Posterior vena cava (tissue), 2 donors: ENCODE measurements at places on chromosomes 3 and 15.

DNA sequence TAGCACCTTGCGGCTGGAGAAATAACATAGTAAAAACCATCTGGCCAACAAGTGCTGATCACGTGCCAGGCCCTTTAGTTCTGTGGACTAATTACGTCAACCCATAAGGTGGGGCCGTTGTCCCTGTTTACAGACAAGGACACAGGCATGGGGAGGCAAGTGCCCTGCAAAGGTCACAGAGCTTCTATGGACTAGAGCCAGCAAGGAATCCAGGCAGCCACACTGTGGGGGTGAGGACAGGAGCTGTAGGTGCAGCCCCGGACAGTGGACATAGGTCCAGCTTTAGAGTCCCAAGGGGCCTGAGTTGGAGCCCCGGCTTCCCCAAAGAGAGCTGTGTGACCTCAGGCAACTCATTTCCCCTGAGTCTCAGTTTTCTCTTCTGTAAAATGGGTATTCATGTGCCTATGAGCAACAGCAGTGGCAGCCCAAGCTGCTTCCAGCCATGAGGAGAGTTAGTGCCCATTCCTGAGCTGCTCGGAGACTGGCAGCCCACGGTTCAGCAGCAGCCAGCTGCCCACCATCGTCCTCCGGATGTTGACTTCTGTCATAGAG is 13.9 kb downstream of the CHST13 start:
- DNase-seq = peak; percentile 57

- no peak for DNase-seq
Measured at GRCh38 chr3:41330465-41330864, 131.2 kb downstream of the CTNNB1 start.

- DNase-seq = no peak
Measured at GRCh38 chr15:82810890-82811426, 1.5 kb downstream of the WHAMM start.

- DNase-seq = no peak
Measured at GRCh38 chr3:143158014-143158988, 38.7 kb downstream of the CHST2 start.

- no peak for DNase-seq
Measured at GRCh38 chr3:143249014-143249413, 129.4 kb downstream of the CHST2 start.

DNA sequence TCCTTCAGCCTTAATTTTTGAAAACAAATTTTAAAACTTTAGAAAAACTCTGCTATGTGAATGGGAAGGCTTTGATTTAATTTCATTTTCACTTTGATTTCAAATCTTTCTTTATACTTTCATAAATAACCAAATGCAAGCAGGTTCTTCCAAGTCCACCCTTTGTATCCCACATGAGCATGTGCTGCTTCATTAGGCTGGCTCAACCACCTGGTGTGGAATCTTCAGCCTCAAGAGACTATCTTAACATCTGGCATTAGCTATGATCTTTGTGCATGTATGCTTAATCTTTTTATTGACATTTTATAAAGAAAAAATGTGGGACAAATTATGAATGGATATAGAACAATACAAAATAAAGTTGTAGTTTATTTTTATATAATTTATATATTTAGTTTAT is 81.8 kb upstream of the MLF1 start:
- DNase-seq = no peak

GRCh38 chr3:156483961-156484787 is 70.7 kb downstream of the SSR3 start:
- DNase-seq = no peak

GRCh38 chr3:118890206-118890605 is 144.4 kb downstream of the IGSF11 start:
- no peak for DNase-seq

DNA sequence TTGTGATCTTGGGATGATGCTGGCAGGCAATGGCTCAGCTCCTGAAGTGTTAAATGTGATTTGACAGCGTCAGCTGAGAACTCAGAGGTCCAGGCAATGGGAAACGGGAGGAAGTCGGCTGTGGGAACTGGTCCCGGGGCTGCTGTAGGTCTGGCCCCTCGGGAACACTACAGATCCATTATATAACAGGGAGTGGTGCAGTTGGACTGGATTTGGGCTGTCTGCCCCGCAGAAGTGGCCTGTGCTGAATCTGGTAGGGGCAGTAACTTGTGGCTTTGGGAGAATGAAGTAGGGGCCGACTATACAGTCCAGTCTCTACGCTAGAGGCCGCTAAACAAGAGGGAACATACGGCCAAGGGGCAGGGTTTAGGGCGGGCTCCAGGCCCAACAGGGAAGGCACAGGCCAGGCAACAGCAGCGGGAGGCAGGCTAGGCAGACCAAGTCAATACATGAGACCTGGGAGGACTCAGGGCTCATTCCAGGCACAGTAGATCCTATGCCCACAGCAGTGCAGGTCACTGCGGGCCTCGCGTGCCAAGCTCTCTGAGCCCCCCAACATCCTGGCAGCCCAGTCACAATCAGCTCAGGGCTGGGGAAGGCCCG is 20.3 kb upstream of the IL16 start:
- DNase-seq = peak; percentile 88

DNA sequence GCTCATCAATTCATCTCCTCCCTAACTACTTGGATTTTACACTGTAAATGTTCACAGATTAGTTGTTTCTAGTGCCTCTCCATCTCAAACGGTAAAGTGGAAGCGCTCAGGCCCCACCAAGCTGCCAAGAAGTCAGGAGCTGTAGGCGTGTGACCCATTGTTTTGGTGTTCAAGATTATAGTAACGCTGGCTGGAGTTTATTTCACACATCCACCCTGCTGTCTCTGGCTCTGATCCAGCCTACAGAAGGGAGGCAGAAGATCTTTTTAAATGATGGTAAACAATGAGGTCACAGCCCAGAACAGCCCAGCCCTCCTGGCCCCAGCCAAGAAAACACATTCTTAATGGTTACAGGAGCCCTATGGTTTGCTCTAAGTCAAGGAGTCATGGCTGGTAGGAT is 25.7 kb upstream of the GALNT15 start:
- peak; percentile 83 for DNase-seq

DNA sequence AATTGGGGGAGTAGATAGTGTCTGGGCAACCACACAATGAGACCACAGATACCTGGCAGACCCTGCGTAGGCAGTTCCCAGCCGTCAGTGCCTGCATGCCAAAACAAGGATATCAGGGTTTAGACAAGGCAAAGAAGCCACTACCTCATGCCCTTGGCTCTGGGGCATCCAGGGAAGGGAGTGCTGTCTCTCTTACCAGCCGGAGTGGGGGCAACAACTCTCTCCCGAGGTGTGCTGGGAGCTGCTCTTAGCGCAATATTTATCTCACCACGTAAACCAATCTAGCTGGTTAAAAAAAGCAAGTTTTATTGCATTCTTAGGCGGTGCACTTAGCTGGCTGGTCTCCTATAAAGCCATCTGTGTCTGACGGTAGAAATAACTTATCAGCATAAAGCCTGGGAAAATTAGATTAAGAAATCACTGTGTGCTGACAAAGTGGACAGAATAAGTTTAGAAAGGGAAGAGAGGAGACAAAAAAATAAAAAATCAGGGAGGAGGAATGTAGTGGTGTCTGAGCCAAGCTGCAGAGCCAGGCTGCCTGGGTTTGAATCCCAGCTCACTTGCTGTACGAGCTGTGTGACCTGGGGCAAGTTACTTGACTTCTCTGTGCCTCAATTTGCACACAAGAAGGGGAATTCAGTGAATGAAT is 273.2 kb downstream of the PDZRN3 start:
- DNase-seq = no peak

GRCh38 chr3:194167480-194168282 is 31.7 kb downstream of the HES1 start:
- DNase-seq = no peak

DNA sequence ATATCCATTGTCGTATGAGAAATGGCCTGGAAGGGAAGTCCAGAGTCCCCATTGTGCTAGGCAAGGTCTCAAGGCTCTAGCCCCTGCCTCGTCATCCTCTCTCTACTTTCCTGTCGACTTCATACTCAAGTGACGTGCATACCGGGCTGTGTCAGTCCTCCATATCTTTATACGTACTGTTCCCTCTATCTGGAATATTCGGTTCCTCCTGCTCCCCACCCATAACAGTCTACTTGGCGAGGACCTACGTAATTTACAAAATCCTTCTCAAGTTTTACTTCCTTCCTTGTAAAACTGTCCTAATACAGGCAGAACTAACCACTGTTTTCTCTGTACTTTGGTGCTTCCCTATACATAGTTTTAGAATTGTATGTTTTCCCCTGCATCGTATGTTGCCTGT is 2.2 kb upstream of the ALPK3 start:
- DNase-seq = no peak

- no peak for DNase-seq
Measured at GRCh38 chr3:10249833-10250232, 1.6 kb downstream of the TATDN2 start.

DNA sequence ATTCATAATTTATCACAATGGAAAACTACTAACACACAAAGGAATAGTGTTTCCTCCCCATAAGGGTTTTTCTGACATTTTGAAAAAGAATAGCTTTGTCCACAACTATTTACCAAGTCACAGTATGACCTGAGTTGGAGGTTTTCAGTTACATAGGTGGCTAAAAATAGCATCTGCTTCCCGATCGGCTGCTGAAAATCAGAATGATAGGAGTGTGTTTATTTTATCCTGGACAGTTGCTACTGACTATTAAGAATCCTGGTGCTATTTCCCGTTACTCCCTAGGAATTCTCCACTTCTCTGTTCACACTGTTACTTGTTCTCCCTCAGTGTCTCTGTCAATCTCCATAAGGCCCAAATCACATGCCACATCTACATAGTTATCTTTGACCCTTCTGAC is 353.9 kb upstream of the RARB start:
- no peak for DNase-seq

DNA sequence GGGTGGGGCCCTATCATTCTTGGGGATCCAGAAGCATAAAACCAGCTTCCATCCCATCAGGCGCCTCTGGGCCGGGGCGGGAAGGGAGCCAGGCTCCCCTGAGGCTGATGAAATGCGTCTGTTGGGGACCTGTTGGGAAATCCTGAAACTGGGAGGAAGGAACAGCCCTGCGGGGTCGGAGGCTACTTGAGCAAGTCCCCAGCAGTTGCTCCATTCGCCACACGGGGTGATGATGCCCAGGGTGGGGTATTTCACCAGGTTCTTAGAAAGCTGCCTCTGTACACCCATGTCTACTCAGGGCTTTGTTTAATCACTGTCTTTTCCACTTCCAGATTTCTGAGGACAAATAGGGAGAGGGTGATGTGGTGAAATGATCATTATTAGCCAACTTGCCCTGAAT is 25.4 kb upstream of the TSEN2 start:
- peak; percentile 67 for DNase-seq

- no peak for DNase-seq
Measured at GRCh38 chr15:95669146-95669922, 661.2 kb upstream of the NR2F2 start.
